ENCODE measurements at places on chromosomes 16 and 17.

DNA sequence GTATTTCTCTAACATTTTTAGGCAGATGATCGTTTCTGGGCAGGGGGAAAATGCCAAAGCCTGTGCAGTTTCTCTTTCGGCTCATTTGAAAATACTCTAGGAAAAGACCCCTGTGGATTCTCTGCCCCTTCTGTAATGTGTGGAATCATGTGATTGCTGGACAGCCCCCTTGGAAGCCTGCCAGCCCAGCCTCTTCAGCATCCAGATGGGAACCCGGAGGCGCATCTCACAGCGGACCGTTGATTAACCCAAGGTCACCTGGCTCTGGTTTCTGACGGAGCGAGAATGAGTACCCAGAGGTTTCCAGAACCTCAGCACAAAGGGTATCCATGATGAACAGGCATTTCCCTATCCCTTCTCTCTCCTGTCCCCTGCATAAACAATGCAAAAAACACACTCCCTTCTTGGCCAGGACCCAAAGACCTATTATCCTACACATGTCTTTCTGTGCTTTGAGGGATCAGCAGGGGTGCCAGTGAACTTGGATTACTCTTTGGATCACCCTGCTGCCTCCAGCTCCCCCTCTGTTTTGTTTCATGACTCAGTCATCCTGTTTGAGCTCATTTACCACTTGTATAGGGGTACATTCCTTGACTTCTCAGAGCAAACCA is 957.1 kb upstream of the RBFOX1 start:
- H3K27ac ChIP-seq, result no peak overlapping the region
- H3K4me3 ChIP-seq, result no peak overlapping the region
- no peaks in the 10 kb centered on the region for H3K36me3 ChIP-seq
- no peak for DNase-seq
- peaks cover 3% of the 10 kb centered on the region for H3K4me1 ChIP-seq
- H3K27me3 ChIP-seq, result peaks cover 14% of the 10 kb centered on the region

DNA sequence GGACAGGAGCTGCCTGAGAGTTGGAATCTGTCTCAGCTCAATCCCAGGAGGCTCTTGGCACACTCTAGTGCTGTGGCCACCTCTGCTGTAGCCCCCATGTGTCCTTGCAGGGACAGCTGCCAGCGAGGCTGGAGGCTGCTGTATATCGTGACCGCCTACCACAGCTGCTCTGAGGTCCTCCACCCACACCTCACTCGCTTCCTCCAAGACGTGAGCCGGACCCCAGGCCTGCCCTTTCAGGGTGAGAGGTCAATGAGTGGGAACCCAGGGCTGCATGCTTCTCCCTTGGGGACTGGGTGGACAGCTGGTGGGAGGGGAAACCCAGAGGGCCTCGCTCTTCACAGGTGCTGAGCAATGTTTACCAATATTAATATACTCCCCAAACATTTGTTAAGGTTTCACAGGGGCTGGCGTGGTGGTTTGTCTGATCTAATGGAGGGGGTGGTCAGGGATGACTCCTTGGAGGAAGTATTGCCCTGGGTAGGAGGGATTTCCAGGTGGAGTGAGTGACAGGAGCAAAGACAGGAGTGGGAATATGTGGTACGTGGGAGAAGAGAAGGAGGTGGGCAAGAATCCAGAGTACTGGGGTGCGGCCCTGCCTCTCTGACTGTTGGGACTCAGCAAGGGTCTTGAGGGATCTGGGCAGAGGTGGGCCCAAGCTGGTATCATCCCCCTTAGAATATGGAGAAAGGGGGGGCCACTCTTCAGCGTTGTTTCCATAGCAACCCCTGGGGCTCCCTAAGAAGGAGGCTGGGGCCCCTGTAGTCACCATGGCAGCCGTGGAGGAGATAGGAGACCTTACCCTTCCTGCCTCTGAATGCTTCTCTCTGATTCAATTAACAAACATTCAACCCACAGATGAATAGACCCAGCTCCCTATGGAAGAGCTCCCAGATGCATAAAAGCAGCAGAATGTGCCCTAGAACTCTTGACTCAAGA is 22.2 kb upstream of the ALKBH5 start:
- no peak for DNase-seq
- H3K27me3 ChIP-seq, result peaks cover 4% of the 10 kb centered on the region
- H3K4me1 ChIP-seq, result peaks cover 8% of the 10 kb centered on the region
- no peak overlapping the region for H3K4me3 ChIP-seq

GRCh38 chr17:15121426-15121825 is 143.7 kb downstream of the PMP22 start:
- DNase-seq, result no peak
- H3K4me1 ChIP-seq, result no peaks in the 10 kb centered on the region
- no peak overlapping the region for H3K27ac ChIP-seq
- no peaks in the 10 kb centered on the region for H3K36me3 ChIP-seq

GRCh38 chr17:78484271-78485246 is 92.6 kb downstream of the DNAH17 start:
- peak overlapping the region; percentile 47 for H3K4me3 ChIP-seq
- H3K4me1 ChIP-seq, result no peaks in the 10 kb centered on the region
- H3K36me3 ChIP-seq, result no peaks in the 10 kb centered on the region
- DNase-seq, result no peak

GRCh38 chr17:48552466-48553189 is 7.7 kb upstream of the HOXB2 start:
- peaks cover 82% of the 10 kb centered on the region for H3K27me3 ChIP-seq
- H3K36me3 ChIP-seq, result peaks cover 10% of the 10 kb centered on the region
- H3K4me1 ChIP-seq, result peaks cover 40% of the 10 kb centered on the region

GRCh38 chr17:20280851-20281250 is 186.5 kb downstream of the LGALS9B start:
- no peak for DNase-seq
- peaks cover 10% of the 10 kb centered on the region for H3K36me3 ChIP-seq
- H3K27ac ChIP-seq, result no peak overlapping the region
- H3K4me3 ChIP-seq, result no peak overlapping the region

GRCh38 chr16:67965668-67966548 is 2.5 kb downstream of the SLC12A4 start:
- DNase-seq, result no peak
- H3K4me1 ChIP-seq, result peaks cover 29% of the 10 kb centered on the region
- peak overlapping the region; percentile 64 for H3K27ac ChIP-seq
- no peaks in the 10 kb centered on the region for H3K27me3 ChIP-seq
- H3K4me3 ChIP-seq, result peak overlapping the region; percentile 98

DNA sequence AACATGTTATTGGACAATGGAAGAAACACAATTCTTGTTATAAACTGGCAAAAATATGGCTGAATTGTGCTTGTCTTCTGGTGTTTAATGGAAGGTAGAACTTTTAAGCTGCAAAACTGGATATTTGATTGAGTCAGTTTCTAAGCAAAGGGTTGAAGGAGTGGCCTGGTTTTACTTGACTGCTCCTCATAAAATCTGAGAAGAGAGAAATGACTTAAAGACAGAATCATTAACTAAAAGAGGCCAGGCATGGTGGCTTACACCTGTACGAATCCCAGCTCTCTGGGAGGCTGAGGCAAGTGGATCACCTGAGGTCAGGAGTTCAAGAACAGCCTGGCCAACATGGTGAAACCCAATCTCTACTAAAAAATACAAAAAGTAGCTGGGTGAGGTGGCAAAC is 770.7 kb downstream of the CDH11 start:
- H3K4me3 ChIP-seq, result no peak overlapping the region
- no peak for DNase-seq
- peaks cover 9% of the 10 kb centered on the region for H3K4me1 ChIP-seq
- no peaks in the 10 kb centered on the region for H3K36me3 ChIP-seq
- peaks cover 12% of the 10 kb centered on the region for H3K27me3 ChIP-seq

GRCh38 chr16:17382514-17382913 is 88.2 kb downstream of the XYLT1 start:
- H3K4me3 ChIP-seq, result no peak overlapping the region
- H3K27me3 ChIP-seq, result no peaks in the 10 kb centered on the region
- H3K27ac ChIP-seq, result no peak overlapping the region
- H3K4me1 ChIP-seq, result peaks cover 19% of the 10 kb centered on the region
- H3K36me3 ChIP-seq, result no peaks in the 10 kb centered on the region
- DNase-seq, result no peak

GRCh38 chr17:82272495-82273326 is 789 bp downstream of the CSNK1D start:
- peak overlapping the region; percentile 100 for H3K27ac ChIP-seq
- peaks cover 26% of the 10 kb centered on the region for H3K36me3 ChIP-seq
- peak overlapping the region; percentile 96 for H3K4me3 ChIP-seq

DNA sequence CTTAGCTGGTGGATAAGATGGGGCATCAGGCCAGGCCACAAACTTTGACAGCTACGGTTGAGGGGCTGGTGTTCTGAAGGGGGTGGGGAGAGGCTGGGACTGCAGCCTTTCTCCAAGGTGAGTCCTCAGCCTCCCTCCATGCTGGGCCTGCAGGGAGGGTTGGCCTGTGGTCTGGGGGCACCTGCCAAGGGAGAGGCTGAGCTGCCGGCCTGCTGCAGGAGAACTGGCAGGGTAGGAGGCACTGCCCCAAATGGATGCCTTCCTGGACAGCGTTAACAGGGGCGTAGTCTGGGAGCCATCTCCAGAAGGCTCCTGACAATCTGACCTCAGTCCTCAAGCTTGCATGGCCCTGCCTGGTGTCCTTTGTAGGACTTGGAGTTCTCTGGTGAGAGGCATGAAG is 5.1 kb downstream of the ELMO3 start:
- H3K27me3 ChIP-seq, result no peaks in the 10 kb centered on the region
- DNase-seq, result no peak
- no peak overlapping the region for H3K27ac ChIP-seq
- no peaks in the 10 kb centered on the region for H3K36me3 ChIP-seq
- no peak overlapping the region for H3K4me3 ChIP-seq

DNA sequence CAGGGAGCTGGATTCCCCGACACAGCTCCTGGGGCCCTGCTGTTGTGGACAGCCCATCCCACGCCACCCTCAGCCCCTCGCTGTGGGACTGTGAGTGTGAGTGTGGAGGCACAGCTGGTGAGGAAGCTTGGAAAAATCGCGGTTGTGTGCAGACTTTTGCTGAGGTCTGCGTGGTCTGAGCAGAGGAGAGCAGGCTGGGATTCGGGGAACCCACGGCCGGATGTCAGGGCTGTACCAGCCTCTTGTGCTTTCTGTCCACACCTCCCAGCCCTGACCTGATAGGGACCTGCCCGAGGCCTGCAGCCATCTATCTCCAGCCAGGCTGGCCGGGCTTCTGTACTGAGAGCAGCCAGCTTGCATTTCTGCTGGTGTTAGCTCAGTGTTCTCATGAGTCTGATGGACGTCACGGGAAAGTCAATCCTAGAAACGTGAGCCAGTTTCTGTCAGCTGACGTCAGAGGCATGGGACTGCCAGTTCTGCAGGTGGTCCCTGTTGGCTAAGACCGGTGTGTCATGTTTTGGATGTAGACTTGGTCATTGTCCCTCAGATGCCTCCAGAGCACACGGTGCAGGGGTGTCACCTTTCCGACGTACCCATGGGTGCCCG is 72.8 kb upstream of the ZNF750 start:
- H3K27me3 ChIP-seq, result no peaks in the 10 kb centered on the region
- no peak overlapping the region for H3K27ac ChIP-seq
- H3K4me3 ChIP-seq, result no peak overlapping the region

- H3K27ac ChIP-seq, result no peak overlapping the region
- peaks cover 28% of the 10 kb centered on the region for H3K36me3 ChIP-seq
- no peaks in the 10 kb centered on the region for H3K27me3 ChIP-seq
- DNase-seq, result no peak
- no peaks in the 10 kb centered on the region for H3K4me1 ChIP-seq
Measured at GRCh38 chr17:1060991-1061390, 64.1 kb downstream of the TIMM22 start.

GRCh38 chr17:61583242-61583641 is 7.8 kb downstream of the NACA2 start:
- peaks cover 22% of the 10 kb centered on the region for H3K4me1 ChIP-seq
- no peak for DNase-seq
- no peak overlapping the region for H3K4me3 ChIP-seq
- H3K36me3 ChIP-seq, result no peaks in the 10 kb centered on the region
- H3K27ac ChIP-seq, result no peak overlapping the region

DNA sequence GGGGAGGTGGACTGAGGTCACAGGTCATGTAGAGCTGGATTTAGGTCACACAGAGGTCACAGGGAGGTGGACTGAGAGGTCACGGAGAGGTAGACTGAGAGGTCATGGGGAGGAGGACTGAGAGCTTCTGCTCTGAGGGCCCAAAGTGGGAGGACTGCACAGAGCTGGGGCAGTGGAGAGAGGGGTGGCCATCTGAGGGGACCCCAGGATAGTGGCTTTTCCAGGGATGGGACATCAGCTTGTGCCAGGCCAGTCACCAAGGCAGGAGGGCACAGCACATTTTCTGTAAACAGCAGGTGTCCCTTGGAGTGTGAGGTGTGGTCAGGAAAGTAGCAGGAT is 26.1 kb upstream of the JPT2 start:
- no peaks in the 10 kb centered on the region for H3K27me3 ChIP-seq
- no peaks in the 10 kb centered on the region for H3K4me1 ChIP-seq
- H3K36me3 ChIP-seq, result peaks cover 27% of the 10 kb centered on the region
- no peak overlapping the region for H3K4me3 ChIP-seq
- no peak for DNase-seq

DNA sequence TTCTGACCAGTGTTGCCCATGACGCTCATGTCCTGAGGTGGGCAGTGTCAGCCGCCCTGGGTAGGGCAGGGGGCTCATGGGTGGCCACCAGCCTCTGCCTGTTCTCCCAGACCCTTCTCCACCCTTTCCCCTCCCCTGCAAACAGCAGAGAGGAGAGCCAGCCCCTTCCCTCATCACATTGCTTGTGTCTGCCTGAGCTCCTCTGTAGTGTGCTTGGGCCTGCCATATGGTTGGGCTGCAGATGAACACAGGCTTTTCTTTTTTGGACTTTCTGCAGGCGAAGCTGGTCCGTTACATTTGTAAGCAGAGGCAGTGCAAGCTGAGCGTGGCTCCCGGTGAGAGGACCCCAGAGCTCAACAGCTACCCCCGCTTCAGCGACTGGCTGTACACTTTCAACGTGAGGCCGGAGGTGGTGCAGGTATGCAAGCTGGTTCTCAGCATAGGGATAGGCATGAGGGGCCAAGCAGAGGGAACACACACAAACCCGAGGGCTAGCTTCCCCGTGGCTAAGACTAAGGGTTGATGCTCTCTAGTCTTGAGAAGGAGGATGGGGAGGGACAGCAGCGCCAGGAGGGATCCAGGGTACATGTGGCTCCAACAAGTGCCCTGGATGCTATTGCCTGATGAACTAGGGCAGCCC is 80.6 kb upstream of the LGALS9 start:
- H3K36me3 ChIP-seq, result peaks cover 9% of the 10 kb centered on the region
- no peaks in the 10 kb centered on the region for H3K27me3 ChIP-seq
- no peak overlapping the region for H3K4me3 ChIP-seq
- H3K27ac ChIP-seq, result no peak overlapping the region
- peaks cover 19% of the 10 kb centered on the region for H3K4me1 ChIP-seq
- no peak for DNase-seq

DNA sequence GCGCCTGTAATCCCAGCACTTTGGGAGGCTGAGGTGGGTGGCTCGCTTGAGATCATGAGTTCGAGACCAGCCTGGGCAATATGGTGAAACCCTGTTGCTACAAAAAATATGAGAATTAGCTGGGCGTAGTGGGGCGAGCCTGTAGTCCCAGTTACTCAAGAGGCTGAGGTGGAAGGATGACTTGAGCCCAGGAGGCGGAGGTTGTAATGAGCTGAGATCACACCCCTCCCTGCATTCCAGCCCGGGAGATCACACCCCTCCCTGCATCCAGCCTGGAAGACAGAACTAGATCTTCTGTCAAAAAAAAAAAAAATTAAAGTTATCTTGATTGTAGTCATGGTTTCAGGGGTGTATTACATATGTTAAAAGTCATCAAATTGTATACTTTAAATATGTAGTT is 26.8 kb upstream of the GLG1 start:
- peaks cover 5% of the 10 kb centered on the region for H3K4me1 ChIP-seq
- no peaks in the 10 kb centered on the region for H3K27me3 ChIP-seq
- DNase-seq, result no peak

GRCh38 chr17:28199115-28199514 is 119.9 kb upstream of the TMEM97 start:
- no peak overlapping the region for H3K27ac ChIP-seq
- no peaks in the 10 kb centered on the region for H3K4me1 ChIP-seq
- no peak for DNase-seq
- peaks cover 15% of the 10 kb centered on the region for H3K36me3 ChIP-seq
- no peak overlapping the region for H3K4me3 ChIP-seq

Measured in progenitor cell of endocrine pancreas (in vitro differentiated cells).